Ecto neural progenitor cell (in vitro differentiated cells): ENCODE measurements at places on chromosomes 3 and 15.
A peak's percentile ranks its signal among the peaks of the same experiment; 100 is the strongest.

- DNase-seq, result no peak
Measured at GRCh38 chr3:53155760-53156159, 5.2 kb upstream of the PRKCD start.

DNA sequence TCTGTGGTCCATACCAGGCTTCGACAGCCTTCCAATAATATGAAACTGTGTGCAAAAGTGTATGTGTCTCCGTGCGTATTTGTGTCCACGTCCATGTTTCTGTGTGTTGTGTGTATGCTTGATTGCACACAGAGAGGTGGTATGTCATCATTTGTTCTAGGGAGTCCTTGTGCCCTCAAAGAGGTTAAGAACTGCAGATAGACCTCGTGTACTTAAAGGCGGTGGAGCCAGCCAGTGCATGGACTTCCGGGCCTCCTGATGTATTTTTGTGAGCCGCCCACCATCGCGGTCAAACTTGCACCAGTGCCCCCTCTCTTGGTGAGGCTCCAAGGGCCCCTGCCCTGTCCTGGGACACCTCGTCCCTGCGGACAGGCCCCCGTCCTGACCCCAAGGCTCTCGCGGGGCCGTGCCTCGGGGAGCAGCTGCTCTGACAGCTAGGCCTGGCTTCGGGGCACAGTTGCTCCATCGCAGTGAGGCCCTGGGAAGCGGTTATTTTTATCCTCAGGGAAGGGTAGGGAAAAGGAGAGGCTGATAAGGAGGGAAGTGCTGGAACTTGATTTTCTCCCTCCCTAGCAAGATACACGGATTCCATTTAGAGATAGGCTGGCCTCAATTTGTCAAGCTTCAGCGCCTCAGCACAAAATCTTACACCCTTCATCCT, 1.2 kb upstream of the RYK start:
- DNase-seq, result peak; percentile 56

- no peak for DNase-seq
Measured at GRCh38 chr3:53555068-53555588, 60.7 kb downstream of the CACNA1D start.

DNA sequence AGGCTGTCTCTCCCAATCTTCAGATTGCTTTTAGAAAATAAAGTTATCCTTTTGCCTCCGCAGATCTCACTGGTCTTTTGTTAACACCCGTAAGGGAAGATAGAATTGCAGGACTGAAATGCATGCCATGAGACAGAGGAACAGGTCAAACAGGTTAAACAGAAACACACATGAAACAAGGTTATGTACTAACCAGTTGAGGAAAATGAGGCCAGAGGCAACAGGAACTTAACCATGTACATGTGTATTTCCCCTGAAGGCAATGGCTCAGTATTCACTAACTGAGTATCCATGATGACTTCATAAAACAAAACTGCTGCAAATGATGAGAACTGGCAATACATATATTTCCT, 169.1 kb upstream of the NSMCE3 start:
- DNase-seq, result peak; percentile 20

DNA sequence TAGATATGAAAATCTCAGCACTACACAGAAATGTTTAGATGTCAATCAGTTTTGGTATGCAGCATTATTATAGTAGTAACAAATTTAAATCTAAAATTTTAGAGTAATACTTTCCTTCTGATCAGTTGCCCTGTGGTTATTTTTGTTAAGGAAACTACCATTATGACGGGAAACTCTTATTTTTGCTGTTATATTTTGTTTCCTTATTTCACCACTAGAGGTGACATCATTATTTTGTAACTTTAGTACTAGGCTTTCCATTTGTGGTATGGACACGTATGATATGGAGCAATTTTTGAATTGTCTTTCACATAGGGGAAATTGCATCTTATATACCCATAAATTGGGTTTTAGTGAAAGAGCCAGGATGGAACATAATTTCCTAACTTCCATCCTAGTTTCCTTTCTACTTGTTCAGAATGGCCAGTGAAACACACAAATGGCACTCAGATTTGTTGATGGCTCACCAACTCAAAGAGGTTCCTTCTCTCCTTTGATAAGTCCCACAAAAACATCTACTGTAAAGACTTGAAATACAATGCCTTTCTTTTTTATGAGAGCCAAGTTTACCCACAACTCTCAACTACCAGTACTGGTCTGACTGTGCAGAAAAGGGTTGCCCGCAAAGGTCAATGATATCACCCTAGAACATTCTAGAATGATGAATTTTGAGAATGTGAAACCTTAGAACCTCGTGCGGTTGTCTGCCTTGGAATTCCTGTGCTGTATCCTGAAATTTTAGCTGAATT, 19.4 kb upstream of the PPP4R2 start:
- DNase-seq, result no peak

DNA sequence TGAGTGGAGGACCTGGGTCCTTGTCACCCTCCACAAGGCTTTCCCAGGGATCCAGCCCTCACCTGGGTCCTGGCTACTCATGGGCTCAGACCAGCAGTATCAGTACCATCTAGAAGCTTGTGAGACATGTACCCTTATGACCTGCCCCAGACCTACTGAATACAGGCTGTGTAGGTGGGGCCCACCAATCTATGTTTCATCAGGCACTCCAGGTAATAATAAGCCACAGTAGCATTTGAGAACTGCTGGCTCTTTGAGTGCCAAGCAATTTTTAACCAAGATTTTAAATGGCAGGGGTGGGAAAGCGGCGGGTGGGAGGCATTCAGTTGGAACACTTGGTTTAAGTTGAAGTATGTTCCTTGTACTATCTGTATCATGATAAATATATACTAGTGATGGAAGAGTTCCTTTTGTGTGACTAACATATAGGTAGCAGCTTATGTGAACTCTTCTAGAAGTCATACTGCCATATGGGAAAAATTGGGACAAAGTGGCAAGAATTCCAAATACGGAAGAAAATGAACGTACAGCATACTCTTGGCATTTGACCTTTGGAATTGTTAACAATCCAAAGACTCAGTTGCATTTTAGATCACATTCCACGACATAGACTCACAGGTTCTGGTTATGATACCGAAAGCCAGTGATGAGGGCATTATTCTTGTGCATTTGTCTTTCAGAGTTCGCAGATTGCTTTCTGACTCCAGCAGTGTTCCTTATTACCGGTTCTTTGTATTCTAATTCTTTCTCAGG, 190.4 kb downstream of the GHSR start:
- no peak for DNase-seq

GRCh38 chr3:72722930-72723726, 125.1 kb downstream of the SHQ1 start:
- DNase-seq, result no peak

DNA sequence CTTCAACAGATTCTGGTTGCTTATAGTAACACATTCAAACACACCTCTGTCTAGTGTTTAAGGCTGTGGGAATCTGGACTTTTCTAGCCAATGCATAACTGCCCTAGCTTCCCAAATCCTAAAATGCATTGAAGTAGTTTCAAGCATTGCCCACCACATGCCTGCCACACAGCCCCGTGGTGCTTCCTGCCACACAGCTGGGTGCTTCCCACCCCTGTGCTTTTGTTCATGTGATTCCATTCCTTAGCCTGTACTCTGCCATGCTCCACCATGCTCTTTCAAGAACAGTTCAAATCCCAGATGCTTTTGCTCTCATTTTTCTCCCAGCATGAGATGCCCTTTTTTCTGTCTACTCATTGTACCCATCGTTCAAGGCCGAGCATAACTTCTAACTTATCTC, 2.3 kb upstream of the CMC1 start:
- no peak for DNase-seq

DNA sequence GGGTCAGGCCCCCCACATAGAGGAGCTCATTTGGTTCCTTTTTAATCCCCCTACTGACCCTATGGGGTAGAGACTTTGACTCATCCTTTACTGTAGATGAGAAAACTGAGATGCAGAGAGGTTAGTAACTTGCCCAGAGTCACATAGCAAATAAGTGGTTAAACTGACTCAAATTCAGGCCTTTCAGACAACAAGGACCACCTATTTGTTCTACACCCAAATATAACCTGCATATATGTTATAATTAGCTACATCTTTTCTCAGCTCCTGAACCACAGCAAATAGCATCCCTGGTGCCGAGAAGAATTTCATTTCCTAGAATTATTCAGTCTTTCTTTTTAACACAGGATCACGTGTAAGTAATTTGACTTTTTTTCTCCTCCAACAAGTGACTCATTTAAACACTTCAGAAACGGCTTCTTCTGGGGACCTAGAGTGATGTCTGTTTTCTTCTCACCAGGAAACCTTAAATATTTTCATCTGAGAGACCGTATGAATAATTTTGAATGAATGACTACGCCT, 57.4 kb downstream of the MGLL start:
- no peak for DNase-seq

- DNase-seq, result no peak
Measured at GRCh38 chr15:81882504-81882903, 163.3 kb downstream of the MEX3B start.

GRCh38 chr3:130480736-130481135, 36.2 kb upstream of the COL6A6 start:
- peak; percentile 53 for DNase-seq

DNA sequence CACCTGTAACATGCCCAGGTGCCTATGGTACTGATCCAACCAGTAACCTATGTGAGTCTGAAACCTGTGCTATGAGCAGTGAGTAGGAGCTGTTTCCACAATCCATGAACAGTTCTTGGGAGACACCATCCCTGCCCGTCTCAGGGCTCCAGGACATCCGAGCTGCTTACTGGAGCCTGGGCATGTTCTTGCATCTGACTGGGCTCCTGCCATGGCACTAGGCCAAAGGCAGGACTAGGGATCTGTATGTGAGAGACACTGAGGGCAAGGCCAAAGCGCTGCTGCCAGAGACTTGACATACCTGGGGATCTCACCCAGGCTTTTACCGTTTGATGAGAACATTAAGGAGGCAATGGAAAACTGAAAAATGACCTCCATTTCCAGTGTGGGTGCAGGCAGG, 59.8 kb downstream of the WDR76 start:
- no peak for DNase-seq

DNA sequence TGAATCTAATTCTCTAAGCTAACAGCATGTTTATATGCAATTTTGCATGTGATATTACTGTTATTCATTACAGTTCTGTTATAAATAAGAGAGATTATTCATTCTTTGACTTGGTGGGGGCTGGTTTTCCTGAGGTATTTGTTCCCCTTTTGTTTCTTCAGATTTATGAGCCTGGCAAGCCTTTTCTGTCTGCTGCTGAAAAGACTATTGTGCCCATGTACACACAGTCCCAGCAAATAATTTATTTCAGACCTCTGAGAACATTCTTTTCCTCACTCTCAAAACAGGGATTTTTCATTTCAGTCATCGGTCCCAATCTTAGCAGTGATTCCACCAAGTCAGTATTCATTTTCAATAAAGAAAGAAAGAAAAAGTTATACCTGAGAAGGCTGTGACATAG, 716.8 kb downstream of the NSUN3 start:
- no peak for DNase-seq

DNA sequence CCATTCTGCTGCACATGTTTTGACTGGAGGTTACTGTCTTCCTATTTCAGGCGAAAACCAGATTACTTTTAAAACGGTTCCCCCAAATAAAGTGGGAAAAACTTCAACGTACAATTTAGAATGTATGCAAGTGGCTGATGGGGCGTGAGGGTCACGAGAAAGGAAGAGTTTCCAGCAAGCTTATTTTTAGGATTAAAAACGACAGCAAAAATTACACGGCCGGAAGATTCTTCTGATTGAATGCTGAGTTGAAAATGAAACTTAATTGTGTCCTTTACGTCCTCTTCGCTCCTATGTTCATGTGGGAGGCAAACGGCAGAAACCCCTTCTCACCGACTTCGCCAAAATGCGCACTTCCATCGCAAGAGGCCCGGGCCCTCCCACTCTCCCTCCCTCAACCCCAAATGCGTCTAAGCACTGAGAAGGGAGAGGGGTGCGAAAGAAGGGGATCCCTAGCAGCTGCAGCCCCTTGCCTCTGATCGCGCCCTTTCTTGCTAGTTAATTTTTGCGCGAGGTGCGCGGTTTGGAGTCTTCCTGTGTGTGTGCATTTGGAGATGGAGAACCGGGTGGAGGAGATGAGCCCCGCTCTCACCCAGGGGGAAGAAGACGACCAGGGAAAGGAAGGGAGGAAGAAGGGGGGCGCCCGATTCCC, 656 bp downstream of the CD47 start:
- DNase-seq, result no peak

DNA sequence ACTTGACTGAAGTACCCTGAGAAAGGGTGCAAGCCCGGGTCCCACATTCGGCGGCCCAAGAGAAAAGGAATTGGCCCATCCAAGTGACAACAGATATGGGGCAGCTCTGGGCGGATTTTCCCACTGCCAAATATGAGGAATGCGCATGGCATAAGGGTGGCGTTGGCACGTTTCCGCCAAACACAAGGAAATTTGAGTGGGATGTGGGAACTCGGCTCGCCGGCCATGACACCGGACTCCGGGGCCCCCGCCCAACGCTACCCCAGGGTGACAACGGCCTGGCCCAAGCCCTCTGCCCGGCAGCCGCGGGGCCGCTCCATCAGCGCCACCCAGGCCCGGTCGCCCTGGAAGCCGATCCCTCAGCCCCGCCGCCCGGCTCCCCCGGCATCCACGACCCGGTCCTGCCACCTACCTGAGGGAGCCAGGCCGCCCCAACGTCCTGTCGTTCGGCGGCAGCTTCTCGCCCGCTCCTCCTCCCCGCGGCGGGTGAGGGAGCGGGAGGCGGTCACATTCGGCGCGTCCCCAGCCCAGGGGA, 449 bp downstream of the RAF1 start:
- no peak for DNase-seq

GRCh38 chr3:156388497-156389448, 166.1 kb downstream of the SSR3 start:
- no peak for DNase-seq

DNA sequence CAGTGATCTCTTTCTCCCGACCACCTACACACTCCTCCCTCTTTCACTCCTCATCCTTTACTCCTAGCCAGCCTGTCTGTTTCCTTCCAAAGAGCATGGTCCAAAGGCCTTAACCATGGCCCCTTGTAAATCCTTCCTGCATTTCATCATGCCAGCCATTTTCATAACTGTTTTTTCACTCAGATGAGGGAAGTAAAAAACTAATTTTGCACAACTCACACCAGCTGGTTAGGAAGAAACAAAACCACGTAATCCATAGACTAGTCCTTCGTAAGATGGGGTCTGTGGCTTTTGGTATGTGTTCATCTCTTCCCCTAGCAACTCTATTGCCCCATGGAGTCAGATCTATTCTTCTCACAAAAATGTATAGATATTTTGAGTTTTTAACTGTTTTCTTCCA, 187.8 kb downstream of the SHOX2 start:
- DNase-seq, result no peak

GRCh38 chr3:162012633-162013032, 516.0 kb downstream of the OTOL1 start:
- DNase-seq, result no peak

GRCh38 chr3:41267975-41268640, 68.8 kb downstream of the CTNNB1 start:
- no peak for DNase-seq

DNA sequence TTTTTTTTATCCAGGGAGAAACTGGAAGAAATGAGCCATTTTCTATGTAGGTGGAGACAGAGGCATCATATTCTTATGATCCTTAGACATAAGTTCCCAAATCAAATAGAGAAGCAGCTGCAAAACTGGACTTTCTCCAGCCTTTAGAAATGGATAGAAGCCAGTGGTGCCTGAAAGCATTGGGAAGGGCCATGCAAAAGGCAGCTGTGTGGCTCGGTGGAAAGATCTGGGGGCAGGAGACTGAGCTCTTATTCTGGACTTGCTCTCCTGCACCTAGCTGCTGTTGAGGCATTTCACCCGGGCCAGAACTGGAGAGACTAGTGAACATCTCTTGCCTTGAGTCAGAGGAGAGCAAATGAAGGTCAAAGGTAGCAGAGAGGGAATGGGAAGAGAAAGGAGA, 73.1 kb downstream of the TFG start:
- DNase-seq, result no peak
